ENCODE measurements at places on chromosomes 16 and 17. TPM values are rescaled to one million over a fixed set of nuclear protein-coding genes. Genes with fewer than 3 reads are reported as not detected.

Gene TBC1D3G
- not detected for total RNA-seq

Gene HOXB3
- 0.47 TPM for total RNA-seq

- no peak for DNase-seq
These were observed 13.3 kb downstream of the PKD1 start for GRCh38 chr16:2122429-2122828.

Gene TOP2A
- total RNA-seq, result 322 TPM

DNA sequence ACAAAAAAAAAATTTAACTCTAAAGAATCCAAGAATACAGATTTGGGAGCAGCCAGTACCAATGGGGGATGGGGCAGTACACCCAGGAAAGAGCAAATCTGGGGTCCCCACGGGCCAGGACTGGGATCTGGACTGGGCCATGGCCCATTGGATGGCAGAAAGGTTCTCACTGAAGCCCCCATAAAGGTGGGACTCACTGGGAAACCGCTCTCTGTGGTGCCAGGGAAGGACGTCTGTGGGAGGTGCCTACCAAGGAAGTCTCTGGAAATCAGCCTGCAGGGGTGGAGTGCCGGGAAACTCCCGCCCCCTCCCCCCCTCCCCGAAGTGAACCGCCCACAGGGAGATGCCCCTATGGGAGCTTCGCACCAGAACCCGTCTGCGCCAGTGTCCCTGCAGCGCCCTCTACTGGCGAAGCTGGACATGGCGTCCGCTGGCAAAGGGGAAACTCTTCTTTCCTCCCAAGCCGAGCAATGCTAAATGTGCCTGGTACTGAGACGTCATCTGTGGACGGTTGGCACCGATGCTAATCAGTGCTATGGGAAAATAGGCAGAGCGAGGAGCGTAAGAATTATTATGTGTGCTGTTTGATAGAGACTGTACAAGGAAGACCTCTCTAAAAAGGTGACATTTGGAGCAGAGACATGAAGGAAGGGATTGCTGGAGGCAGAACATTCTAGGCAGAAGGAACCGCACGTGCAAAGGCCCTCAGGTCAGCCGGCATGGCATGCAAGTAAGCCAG lies 671.1 kb downstream of the WWOX start:
- DNase-seq, result peak; percentile 90

- DNase-seq, result peak; percentile 82
These were observed 15.0 kb upstream of the RGS9 start for GRCh38 chr17:65121916-65122806.

- DNase-seq, result no peak
These were observed 228.2 kb upstream of the GSE1 start for GRCh38 chr16:85384833-85385462.

DNA sequence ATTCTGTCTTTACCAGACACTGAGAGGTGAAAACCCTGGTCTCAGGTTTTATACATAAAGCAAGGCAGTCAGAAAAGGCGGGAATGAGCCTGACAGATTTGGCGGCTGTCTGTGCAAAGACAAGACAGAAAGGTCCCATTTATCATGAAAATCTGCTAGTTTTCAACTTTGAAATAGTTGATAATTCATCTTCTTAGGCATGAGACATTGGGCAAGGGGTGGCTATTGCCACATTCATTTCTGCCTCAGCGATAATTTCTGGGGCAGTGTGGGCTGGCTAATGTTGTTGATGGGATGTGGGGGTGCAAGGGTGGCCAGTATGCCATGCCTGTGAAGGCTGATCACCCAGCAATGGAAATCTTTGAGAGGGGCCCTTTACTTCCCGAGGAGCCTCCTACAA lies 173.8 kb upstream of the RPH3AL start:
- DNase-seq, result no peak

Gene OTOP2
- total RNA-seq, result not detected

GRCh38 chr16:87006789-87007745 lies 310.1 kb downstream of the C16orf95 start:
- DNase-seq, result no peak

- no peak for DNase-seq
These were observed 394 bp upstream of the NME4 start for GRCh38 chr16:396605-397004.
